ENCODE measurements at places on chromosomes 3 and 15.

DNA sequence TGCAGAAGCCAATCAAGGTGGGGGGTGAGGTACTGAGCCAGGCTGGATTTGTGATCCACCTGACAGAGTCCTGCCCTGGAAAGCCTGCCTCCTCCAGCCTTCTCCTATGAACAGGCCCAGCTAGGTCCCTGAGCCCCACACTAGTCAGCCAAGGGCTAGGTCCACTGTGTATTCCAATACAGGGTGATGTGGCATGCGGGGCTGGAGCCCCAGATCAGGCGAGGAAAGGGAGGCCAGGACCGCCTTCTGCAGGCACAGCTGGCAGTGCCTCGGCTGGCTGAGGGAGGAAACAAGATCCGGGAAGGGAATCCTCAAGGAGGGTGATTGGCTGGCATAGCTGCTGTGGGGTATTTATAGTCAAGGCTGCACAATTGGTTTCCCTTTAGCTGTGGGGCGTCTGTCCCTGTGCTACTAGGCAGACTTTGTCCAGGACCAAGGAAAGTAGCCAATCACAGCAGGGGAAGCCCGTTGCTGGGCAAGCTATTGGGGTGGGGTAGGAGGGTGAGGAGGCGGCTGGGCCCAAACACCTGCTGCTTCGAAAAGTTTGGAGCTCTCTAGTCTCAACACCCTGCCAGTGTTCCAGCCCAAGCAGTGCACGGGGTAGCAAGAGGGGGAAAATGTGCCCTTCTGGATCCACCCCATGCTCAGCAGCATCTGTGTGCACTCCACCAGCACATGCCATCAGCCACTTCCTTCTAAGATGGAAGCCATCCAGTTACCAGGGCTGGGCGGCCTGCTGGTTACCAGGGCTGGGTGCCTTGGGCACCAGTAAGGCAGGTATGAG lies 5.9 kb downstream of the KY start:
- DNase-seq: no peak

- no peak for DNase-seq
Measured at GRCh38 chr3:141407047-141407446, 38.7 kb downstream of the ZBTB38 start.

GRCh38 chr3:97954228-97954827 lies 17.9 kb downstream of the RIOX2 start:
- no peak for DNase-seq

DNA sequence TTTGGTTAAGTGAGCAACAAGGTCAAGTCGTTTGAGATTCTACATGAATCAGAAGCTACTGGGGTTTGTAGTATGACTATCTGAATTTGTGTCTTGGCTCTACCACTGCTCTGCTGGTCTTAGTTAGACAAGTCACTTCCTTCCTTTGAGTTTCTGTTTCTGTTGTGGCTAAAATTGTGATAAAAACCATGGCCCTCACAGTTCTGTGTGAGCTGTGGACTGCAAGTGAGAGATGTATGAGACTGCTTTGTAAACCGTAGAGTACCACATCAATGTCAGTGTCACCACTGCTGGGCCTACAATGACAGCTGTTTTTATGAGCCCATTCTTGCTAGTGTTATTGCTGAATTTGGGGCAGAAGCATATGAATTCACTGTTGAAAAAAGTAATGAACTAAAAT lies 32.7 kb downstream of the RARB start:
- DNase-seq: no peak

DNA sequence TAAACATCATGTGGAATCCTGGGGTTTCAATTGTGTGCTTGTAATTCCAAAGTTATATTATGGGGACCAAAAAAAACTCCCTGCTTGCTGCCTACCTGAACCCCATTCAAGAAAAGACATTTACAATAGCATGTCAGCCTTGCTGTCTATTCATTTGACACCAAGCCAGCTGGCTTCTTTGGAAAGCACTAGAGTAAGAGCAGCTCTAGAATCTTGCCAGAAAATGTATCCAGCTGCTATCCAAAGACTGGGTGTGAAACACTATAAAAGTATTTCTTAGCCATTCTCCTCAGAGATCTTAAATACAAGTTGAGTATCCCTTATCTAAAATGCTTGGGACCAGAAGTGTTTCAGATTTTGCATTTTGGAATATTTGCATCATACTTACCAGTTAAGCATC lies 87.4 kb downstream of the RAD18 start:
- DNase-seq: no peak

- no peak for DNase-seq
Measured at GRCh38 chr3:4495294-4496086, 2.3 kb downstream of the ITPR1 start.

GRCh38 chr3:111668888-111669488 lies 73.8 kb upstream of the ZBED2 start:
- DNase-seq: no peak

GRCh38 chr3:148367756-148368155 lies 329.9 kb upstream of the AGTR1 start:
- no peak for DNase-seq

GRCh38 chr15:33888176-33888575 lies 80.1 kb upstream of the CHRM5 start:
- no peak for DNase-seq

DNA sequence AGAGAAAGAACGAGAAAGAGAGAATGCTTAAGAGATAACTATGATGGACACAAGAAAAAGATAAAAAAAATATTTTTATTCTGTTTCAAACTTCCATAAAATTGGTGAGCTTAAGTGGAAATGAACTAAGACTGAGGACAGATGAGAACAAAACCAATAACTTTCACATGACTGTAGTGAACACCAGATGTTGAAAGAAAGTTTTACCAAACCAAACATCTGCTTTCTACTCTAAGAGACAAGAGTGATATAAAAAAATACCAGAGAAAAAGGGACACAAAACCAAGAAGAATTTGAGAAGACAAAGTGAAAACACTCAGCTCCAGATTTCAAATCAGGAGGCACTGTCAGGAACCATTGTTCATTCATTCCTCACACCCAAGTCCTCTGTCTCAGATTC lies 147.9 kb downstream of the IMPG2 start:
- no peak for DNase-seq

DNA sequence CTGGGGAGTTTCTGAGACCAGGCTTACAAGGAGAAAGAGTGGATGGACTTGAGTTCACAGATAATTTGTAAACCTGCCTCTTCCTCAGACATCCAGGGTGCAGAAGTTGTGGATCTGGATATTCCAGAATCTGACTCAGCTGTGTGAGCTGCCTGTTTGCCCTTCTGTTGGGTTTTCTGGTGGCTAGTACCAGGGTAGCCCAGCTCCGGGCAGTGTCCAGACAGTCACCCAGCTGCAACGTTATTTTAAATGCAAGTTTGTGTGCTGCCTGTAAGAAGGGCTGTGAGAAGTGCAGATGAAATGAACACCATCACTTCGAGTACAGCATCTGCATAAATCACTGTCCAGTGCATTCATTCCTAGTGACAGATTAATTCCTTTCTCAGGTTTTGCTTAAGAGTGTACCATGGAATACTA lies 1053.0 kb downstream of the TUSC7 start:
- no peak for DNase-seq
